ENCODE measurements at places on chromosomes 3 and 15.

DNA sequence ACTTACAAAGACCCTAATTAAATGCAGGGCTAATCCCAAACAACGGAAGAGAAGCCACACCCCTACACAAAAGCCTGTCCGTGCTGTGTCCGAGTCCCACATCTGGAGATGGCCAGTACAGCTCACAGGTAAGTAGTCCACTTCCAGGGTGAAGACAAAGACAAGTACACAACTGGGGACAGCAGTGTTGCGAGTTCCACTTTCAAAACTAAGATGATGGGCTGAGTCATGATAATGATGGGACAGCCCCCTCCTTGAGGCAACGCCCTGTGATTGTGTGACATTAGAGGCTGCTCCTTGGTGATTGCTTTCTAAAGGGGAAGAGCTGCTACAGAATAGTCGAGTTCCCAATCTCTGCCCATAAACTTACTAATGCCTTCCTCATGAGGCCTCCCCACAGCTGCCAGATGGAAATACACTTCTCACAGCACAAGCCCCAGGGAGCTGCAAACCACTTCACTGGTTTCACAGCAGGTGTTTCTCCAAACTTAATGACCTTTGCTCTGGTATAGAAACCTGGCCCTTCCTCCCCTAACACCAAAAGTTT, 27.6 kb downstream of the RFT1 start:
- DNase-seq = no peak

DNA sequence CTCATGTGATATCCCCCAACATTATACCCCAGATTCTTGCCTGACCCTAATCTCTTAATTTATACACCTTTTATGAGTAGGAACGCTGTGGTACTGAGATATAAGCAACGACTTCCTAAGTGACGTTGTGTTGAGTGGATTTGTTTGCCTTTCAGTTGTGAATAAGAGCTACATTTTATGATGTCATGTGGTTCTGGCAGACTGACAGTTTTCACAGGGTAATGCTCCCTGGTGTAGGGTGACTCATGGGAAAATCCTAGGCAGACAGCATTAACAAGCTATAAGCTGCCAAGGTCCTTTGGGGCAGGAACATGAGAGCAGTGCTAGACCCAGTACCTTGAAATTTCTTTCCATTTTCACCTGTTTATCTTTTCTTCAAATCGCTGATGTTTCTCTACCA, 11.2 kb downstream of the C3orf52 start:
- DNase-seq = peak; percentile 99

DNA sequence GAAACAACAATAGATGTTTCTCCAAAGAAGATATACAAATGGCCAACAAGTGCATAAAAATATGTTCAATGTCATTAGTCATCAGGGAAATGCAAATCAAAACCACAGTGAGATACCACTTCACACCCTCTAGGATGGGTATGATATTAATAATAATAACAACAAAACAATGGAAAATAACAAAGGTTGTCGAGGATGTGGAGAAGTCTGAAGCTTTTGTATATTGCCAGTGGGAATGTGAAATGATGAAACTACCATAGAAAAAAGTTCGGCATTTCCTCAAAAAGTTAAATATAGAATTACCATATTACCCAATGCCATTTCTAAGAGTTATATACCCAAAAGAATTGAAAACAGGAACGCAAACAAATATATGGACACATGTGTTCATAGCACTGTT, 10.8 kb downstream of the BHLHE40 start:
- DNase-seq = peak; percentile 64

- no peak for DNase-seq
Observed at GRCh38 chr15:87522997-87523396, 733.5 kb downstream of the NTRK3 start.

GRCh38 chr3:15438983-15439382, 11.6 kb downstream of the EAF1 start:
- no peak for DNase-seq

- no peak for DNase-seq
Observed at GRCh38 chr15:85543741-85544155, 163.3 kb downstream of the AKAP13 start.

- peak; percentile 67 for DNase-seq
Observed at GRCh38 chr3:43638594-43639447, 17.0 kb upstream of the ANO10 start.

DNA sequence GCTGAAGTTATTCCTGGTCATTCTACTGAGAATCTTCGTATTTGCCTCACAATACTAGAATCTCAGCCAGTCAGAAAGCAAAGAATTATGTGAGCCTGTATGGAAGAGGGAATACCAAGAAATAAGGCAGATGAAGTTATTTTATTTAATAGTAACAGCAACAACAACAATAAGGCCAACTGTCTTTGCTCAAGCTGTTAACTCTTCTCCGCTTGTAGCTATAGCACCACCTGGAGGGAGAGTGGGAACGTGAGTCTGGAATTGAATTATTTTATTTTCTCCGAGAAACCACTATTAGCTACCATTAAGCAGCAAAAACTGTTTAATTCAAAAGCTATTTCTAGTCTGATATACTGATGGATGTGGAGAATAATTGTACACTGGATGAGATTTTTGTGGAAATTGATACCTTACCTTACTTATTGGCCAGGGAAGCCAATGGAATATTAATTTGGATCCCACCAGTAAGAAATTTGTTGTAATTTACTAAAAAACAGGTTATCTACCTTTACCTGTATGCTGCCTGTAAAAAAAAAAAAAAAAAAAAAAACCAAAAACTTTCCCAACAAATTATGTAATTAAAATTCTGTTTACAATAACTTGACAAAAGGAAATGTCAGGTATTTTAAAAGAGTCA, 50.1 kb downstream of the CALML4 start:
- peak; percentile 23 for DNase-seq
